ENCODE measurements at places on chromosomes 6 and 20. TPM values are rescaled to one million over a fixed set of nuclear protein-coding genes. Genes with fewer than 3 reads are reported as not detected.

Gene CST5
- polyA plus RNA-seq = not detected

- DNase-seq = no peak
Observed at GRCh38 chr20:40941133-40941610, 87.5 kb upstream of the TOP1 start.

GRCh38 chr6:144467172-144467762 is 182.1 kb downstream of the UTRN start:
- DNase-seq = no peak

DNA sequence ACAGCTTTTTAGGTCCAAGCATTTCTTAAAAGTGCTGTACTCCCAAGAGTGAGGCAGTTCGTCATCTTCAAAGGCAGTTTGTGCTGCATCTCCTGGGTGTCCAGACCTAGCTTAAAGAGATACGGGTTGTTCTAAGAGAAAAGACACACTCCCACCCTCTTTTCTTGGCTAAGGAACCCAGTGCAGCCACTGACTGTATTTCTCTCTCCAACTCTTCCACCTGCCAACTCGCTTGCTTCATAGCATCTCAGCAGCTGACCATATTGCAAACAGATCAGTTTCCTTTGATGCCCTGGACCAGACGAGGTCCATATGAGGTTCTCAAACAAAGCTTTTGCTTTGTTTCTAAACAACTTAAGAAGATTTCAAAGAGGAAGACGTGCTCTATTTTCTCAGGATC is 101.1 kb downstream of the ISM1 start:
- DNase-seq = no peak

DNA sequence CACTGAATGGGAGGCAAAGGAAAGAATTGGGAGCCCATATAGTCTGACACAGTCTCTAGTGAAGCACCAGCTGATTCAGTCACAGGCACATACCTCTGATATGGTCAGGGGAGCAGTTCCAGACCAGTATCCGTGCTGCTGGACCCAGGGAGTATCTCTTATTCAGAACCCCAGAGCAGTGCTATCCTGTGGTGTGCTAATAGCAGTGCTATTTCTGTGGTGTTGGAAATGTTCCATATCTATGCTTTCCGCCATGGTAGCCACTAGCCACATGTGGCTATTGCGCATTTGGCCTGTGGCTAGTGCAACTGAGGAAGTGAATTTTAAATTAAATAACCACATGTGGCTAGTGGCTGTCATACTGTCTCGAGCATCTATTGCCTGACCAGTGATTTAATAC is 11.0 kb downstream of the SCUBE3 start:
- no peak for DNase-seq

DNA sequence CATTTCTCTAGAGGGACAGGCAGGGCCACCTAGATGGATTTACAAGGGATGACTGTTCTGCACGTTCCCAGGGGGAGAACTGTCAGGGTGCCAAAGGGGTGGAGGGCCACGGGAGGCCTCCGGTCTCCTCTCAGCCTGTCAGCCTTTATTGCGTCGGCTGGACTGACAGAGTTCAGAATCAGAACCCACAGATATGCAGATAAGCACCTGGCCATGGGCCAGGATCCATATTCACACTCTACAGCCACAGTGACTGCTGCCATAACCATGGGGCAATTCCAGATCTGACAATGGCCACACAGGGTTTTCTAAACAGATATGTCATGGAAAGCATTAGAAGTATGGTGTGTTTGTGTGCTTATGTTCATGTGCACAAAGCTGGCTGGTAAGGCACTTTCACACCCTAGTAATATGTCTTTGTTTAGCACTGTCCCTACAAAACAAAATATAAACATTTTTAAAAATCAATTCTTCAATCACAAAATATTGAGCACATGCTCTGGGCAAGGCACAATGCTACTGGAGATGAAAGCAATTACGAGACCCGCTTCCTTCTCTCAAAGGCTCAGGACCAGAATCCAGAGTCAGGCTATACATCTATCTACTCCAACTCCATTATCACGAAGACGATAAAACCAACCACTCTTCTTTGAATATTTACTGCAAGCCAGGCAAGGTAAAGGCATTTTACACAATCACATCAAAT is 29.1 kb downstream of the TRAM2 start:
- no peak for DNase-seq
